ENCODE measurements at places on chromosomes 12 and 14. TPM values are rescaled to one million over a fixed set of nuclear protein-coding genes. Genes with fewer than 3 reads are reported as not detected.

- H3K27me3 ChIP-seq = peaks cover 10% of the 10 kb centered on the region
- no peak overlapping the region for H3K27ac ChIP-seq
- no peak for DNase-seq
Measured at GRCh38 chr14:94142836-94143235, 13.4 kb upstream of the IFI27L2 start.

DNA sequence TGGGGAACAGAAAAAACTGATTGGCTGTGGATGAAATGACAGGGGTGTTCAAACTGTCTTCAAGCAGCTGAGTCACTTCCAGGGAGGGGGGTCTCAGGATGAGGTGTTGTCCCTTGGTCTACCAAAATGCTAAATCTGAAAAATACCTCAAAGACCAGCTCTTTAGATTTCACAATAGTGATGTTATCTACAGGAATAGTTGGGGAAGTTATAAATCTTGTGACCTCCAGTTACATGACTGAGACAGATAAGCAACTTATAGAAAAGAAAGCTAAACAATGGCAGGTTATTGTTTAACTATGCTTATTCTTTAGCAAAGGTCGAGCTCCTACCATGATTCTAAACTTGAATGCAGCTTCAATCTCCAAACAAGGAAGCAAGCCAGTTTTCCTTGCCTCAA, 125.4 kb downstream of the SYT10 start:
- no peaks in the 10 kb centered on the region for H3K27me3 ChIP-seq
- H3K4me3 ChIP-seq = no peak overlapping the region
- DNase-seq = no peak
- no peak overlapping the region for H3K27ac ChIP-seq

- no peak for DNase-seq
- no peaks in the 10 kb centered on the region for H3K27me3 ChIP-seq
- H3K36me3 ChIP-seq = peaks cover 3% of the 10 kb centered on the region
- H3K4me3 ChIP-seq = no peak overlapping the region
Measured at GRCh38 chr14:97713023-97713422, 915.8 kb downstream of the VRK1 start.

Gene ANKRD33
- not detected for total RNA-seq

GRCh38 chr12:3328571-3328970, 162.4 kb upstream of the PRMT8 start:
- H3K4me1 ChIP-seq = no peaks in the 10 kb centered on the region
- H3K27me3 ChIP-seq = peaks cover 2% of the 10 kb centered on the region
- H3K27ac ChIP-seq = no peak overlapping the region
- no peak overlapping the region for H3K4me3 ChIP-seq
- no peaks in the 10 kb centered on the region for H3K36me3 ChIP-seq
- no peak for DNase-seq

- DNase-seq = no peak
- no peak overlapping the region for H3K4me3 ChIP-seq
- H3K27me3 ChIP-seq = no peaks in the 10 kb centered on the region
- no peaks in the 10 kb centered on the region for H3K36me3 ChIP-seq
Measured at GRCh38 chr12:129190827-129191226, 337.5 kb downstream of the GLT1D1 start.

DNA sequence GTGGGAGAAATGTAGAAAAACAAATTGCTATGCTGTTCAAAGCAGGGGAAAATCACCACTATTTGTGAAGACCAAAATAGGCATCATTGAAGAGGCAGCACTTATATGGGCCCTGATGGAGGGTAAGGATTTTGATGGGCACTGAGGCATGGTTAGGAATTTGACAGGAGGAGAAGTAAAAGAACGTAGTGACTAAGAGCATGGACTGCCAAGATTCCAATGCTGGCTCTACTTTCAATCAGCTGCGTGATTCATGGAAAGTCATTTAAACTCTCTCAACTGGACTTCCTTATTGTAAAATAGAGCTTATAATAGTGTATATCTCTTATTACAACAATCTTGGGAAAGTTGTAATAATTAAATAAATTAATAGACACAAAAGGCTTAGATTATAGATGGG, 267.7 kb upstream of the G2E3 start:
- H3K4me1 ChIP-seq = no peaks in the 10 kb centered on the region
- no peaks in the 10 kb centered on the region for H3K36me3 ChIP-seq
- no peaks in the 10 kb centered on the region for H3K27me3 ChIP-seq
- no peak overlapping the region for H3K27ac ChIP-seq
- no peak overlapping the region for H3K4me3 ChIP-seq

DNA sequence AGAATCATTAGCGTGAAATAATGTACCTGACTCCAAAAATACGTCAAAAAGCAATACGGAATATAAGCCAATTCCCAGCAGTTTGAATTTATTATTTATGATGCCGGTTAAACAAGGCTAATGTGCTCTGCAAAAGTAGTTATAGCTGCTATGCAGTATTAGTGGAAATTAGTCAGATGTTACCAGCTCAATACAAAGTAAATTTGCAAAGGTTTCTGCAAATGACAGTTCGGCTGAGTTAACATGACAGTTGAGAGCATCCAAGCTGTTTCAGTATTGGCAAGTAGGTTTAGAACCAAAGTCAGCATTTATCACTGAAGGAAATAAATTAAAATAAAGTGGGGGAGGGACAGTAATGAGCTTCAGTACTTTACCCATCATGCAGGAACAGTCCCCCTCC, 1665.8 kb upstream of the FLRT2 start:
- H3K27ac ChIP-seq = no peak overlapping the region
- no peak overlapping the region for H3K4me3 ChIP-seq
- no peak for DNase-seq
- H3K36me3 ChIP-seq = no peaks in the 10 kb centered on the region

Gene IFNG-AS1
- 0.41 TPM for total RNA-seq

- H3K27ac ChIP-seq = no peak overlapping the region
- no peak for DNase-seq
- H3K36me3 ChIP-seq = no peaks in the 10 kb centered on the region
- no peaks in the 10 kb centered on the region for H3K27me3 ChIP-seq
- H3K4me1 ChIP-seq = no peaks in the 10 kb centered on the region
Measured at GRCh38 chr12:84637926-84638325, 274.7 kb downstream of the SLC6A15 start.

GRCh38 chr12:48671231-48671856, 10.7 kb downstream of the KANSL2 start:
- no peaks in the 10 kb centered on the region for H3K27me3 ChIP-seq
- DNase-seq = no peak

Gene FERMT2
- 2.1 TPM for total RNA-seq

DNA sequence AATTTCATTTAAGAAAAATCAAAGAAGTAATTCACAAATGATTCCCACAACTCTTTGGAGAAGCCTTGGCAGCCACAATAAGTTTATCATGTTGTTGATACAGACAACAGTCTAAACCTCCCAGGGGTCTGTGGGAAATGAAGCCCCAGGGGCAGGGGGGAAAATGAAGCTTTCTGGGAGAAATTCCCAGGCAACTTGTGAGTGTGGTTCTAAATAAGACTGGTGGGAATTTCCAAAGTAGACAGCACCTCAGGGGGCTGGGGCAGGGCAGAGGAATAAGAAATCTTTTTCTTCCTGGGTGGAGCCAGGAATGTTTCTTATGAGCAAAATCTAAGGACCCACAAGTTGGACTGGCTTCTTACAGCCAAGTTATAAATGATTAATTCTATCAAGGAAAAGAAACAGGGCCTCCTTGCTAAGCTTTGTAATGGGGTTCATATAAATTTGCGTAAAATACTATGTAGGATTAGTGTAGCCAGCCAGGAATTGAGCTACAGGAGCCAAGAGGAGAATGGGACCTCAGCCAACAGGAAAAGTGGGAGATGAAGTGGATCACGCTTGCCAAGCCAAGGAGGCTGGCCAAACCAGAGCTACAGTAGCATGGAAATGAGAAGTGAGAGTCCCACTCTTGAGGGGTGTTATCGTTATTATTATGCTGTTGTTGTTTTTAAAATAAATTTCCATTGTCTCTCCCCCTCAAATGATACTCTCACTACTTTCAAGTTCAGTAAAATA, 182.9 kb upstream of the FAR2 start:
- H3K27me3 ChIP-seq = peaks cover 3% of the 10 kb centered on the region
- no peak for DNase-seq
- no peaks in the 10 kb centered on the region for H3K36me3 ChIP-seq
- H3K27ac ChIP-seq = no peak overlapping the region
- H3K4me3 ChIP-seq = no peak overlapping the region
- no peaks in the 10 kb centered on the region for H3K4me1 ChIP-seq

Gene KLRB1
- total RNA-seq = 0.15 TPM

Gene KCNC2
- total RNA-seq = not detected

Gene SYCP3
- total RNA-seq = 0.44 TPM

DNA sequence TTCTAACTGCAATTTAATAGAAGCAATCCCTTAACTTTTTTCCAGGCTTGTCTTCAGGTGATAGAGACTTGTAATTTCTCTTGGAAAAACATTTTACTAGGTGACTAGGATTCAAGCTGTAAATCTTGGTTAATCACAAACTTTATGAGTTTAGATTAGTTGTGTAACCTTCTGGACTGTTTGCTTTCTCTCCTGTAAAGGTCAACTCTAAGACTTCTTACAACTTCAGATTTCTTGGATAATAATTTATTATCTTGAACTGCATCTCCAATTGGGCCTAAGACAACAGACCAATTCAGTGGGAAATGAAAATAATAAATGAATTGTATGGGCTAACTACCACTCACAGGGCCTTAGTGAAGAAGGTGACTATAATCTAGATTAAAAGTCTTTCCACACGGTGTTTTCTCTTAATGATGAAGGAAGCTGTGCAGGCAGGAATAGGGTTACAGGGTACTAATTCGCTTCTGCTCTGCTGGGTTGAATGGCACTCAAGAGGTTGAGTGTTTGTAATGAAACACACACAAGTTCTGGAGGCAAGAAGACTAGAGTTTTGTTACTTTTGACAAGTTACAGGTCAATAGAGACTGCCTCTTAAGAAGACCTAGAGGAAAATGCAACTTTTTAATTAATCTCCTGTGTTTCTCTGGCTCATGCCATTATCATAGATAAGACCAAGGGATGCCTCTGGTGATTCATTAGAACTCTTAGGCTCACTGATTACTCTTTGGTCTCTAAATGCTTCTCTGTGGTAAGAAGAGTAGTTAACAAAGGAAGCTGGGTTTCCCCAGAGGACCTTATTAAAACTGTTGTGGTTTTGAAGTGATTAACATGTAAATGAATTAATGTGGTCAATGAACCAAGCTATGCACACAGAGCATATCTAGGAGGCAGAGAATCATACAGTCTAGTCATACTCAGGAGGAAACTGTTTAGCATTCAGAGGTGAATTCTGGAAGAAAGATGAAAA, 30.0 kb upstream of the OR4E1 start:
- peaks cover 12% of the 10 kb centered on the region for H3K27me3 ChIP-seq
- no peak overlapping the region for H3K27ac ChIP-seq
- H3K36me3 ChIP-seq = no peaks in the 10 kb centered on the region
- peaks cover 14% of the 10 kb centered on the region for H3K4me1 ChIP-seq
- DNase-seq = no peak
- H3K4me3 ChIP-seq = no peak overlapping the region

GRCh38 chr12:127459687-127460086, 807.3 kb upstream of the TMEM132C start:
- no peaks in the 10 kb centered on the region for H3K36me3 ChIP-seq
- DNase-seq = no peak
- no peaks in the 10 kb centered on the region for H3K4me1 ChIP-seq
- H3K27me3 ChIP-seq = peaks cover 12% of the 10 kb centered on the region
- H3K4me3 ChIP-seq = no peak overlapping the region

All from activated T-helper 1 cell treated with anti-CD3 and anti-CD28 coated beads, Interleukin-12 subunit alpha, Interleukin-12 subunit beta, Interleukin-2, Interleukin-4 antibody, amounts not matched to agents 30 ng/mL and 10 ng/mL and 1 ng/mL, durations not matched to agents 14 hours and 24 hours and 36 hours (primary cell).